ENCODE measurements at places on chromosomes 5 and 9. TPM values are rescaled to one million over a fixed set of nuclear protein-coding genes. Genes with fewer than 3 reads are reported as not detected.

GRCh38 chr5:65382582-65382981, 99.1 kb downstream of the ADAMTS6 start:
- no peak overlapping the region for H3K4me3 ChIP-seq
- H3K36me3 ChIP-seq: no peaks in the 10 kb centered on the region
- H3K4me1 ChIP-seq: no peaks in the 10 kb centered on the region

DNA sequence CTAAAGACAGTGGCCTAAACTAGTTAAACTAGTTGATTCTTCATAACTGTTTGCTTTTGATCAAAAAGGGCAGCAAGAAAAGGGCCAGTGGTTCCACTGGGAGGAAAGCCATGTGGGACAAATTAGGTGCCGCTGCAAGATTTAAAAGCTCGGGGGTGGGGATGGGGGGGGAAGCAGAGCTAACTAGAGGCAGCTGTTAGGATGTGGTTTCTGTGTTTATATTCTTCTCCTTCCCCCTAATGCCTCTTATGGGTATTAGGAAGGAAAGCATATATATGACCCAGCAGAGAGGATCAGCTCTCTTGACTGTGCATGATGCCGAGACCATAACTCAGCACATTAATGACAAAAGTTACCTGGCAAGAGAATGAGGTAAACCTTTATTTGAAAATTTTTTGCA, 65.7 kb downstream of the EFNA5 start:
- DNase-seq: no peak
- H3K27me3 ChIP-seq: peaks cover 13% of the 10 kb centered on the region
- no peaks in the 10 kb centered on the region for H3K4me1 ChIP-seq
- no peak overlapping the region for H3K4me3 ChIP-seq
- no peak overlapping the region for H3K27ac ChIP-seq

DNA sequence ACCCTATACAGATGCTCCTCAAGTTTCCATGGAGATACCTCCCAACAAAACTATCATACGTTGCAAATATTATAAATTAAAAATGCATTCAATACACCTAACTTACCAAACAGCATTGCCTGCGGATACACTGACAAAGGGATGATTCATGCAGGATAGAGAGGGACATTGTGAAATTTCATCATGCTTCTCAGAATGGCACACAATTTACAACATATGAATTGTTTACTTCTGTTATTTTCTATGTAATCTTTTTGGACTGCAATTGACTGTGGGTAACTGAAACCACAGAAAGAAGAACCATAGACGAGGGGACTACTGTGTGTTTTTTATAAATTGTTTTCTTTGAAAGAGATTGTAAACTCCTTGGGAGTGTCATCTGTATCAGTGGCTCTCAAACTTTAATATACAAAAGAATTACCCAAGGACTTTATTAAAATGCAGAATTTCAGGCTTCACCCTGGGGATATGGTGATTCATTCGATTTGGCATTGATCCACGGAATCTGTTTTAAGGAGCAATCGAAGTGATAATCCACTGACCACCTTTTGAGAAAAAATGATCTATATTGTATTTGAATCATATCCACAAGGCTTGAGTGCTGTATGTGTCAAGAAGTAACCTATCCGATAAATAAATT, 146.4 kb downstream of the SGCD start:
- no peaks in the 10 kb centered on the region for H3K36me3 ChIP-seq
- H3K27ac ChIP-seq: no peak overlapping the region
- DNase-seq: no peak
- H3K4me3 ChIP-seq: no peak overlapping the region

DNA sequence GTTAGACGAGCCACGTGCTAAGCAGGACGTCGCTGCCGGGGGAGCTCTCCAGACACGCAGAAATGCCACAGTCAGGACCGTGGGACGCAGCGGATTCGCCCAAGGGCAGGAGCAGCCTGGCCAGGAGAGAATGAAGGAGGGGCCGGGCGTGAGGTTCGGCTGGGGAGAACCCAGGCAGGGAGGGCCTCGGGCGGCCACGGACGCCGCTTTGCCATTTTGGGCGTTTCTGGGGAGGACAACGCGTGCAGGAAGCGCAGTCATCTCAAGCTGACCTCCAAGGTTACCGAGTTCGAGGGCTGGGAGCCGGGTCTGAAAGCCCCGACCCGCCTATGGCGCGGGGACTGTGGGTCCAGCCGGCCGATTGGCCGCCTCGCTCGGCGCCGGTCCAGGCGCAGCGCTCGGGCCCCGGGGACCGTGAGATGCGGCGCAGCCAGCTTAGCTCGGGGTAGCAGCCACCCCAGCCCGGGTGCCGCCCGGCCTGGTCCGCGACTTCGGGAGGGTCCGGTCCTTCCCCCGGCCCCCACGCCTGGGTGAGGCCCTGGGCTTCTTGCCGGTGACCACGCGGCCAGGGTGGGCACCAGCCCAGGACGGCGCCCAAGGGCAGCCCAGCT, 760 bp upstream of the MAN1B1 start:
- H3K4me1 ChIP-seq: peaks cover 43% of the 10 kb centered on the region
- H3K36me3 ChIP-seq: peaks cover 36% of the 10 kb centered on the region
- H3K27me3 ChIP-seq: no peaks in the 10 kb centered on the region
- DNase-seq: peak; percentile 52

- no peak overlapping the region for H3K4me3 ChIP-seq
- no peak overlapping the region for H3K27ac ChIP-seq
- no peaks in the 10 kb centered on the region for H3K36me3 ChIP-seq
- H3K27me3 ChIP-seq: peaks cover 28% of the 10 kb centered on the region
Measured at GRCh38 chr9:89933578-89933977, 328.8 kb downstream of the GADD45G start.

DNA sequence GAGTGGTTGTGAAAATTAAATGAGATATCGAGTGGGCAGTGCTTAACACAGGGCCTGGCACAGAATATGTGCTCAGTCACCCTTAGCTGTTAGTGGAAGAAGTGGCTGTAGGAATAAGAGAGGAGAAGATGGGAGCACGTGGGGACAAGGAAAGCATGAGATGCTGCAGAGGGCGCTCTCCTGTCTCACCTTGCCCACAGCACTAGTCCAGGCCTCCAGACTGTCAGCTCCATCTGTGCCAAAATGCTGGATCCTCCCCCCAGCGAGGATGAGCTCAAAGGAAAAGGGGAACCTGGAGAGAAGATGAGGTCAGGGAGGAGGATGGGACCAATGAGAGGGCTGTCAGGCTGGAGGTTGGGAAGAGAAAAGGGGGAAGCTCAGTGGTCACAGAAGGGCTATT, 12.5 kb downstream of the ARAP3 start:
- no peaks in the 10 kb centered on the region for H3K36me3 ChIP-seq
- no peak overlapping the region for H3K4me3 ChIP-seq
- H3K27me3 ChIP-seq: no peaks in the 10 kb centered on the region
- H3K4me1 ChIP-seq: peaks cover 5% of the 10 kb centered on the region
- H3K27ac ChIP-seq: no peak overlapping the region

GRCh38 chr9:38697776-38698300, 22.1 kb downstream of the FAM240B start:
- DNase-seq: no peak
- no peak overlapping the region for H3K27ac ChIP-seq
- H3K36me3 ChIP-seq: no peaks in the 10 kb centered on the region

GRPEL2 gene
- 49.4 TPM for total RNA-seq

C5orf22 gene
- total RNA-seq: 25.3 TPM

LCP2 gene
- 304 TPM for total RNA-seq
